ENCODE measurements at places on chromosomes 13 and 19.

GRCh38 chr13:109381546-109382180, 404.7 kb downstream of the IRS2 start:
- no peak for DNase-seq

DNA sequence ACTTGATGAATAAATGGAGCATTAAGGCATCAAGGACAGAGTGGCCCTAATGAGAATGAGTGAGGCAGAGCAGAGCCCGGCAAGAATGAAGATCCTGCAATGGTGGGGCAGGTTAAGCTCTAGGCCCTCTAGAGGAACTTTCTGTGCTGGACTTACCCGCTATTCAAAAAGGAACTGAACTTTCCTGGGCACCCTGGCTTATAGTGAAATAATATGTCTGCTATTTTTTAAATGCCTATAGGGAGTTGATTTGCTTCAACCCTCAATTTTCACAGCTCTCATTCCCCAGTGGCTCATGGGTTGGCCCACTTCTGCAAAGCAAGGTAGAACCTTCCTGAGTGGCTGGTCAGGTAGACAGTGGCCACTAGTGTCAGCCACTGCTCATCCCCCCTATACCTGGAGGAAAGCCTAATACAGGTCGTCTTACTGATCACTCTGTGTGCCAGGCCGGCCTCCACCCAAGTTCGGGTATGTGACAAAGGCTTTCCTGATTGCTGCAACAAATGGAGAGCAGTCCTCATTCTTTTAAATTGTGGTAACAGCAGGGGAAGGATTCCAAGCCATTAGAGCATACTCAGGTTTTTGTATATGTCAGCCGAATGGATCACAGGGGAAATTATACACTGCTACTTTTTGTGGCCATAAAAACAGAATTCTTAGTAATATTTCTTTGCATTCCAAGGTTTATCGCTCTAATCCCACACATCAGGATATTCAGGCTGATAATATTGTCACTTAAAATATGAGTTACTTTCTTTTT, 103.0 kb downstream of the KL start:
- DNase-seq: no peak

- no peak for DNase-seq
Observed at GRCh38 chr13:49635599-49636433, 7.5 kb downstream of the ARL11 start.

DNA sequence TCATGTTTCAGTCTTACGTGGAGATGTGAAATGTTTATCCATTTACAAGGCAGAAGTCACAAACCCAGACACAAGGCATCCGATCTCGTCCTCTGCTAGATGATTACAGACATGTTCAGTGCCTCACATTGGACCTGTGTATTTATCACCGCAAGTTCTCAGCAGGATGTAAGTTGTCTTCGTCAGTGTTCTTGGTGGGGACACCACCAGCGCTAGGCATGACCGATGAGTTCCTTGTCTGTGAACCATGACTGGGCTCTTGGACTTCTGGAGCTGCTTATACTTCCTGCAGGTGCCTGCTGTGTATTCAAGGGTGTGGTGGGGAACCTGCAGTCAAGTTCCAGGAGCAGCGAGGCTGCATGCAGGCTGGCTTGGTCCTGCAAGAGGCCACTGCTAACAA, 105.4 kb downstream of the URI1 start:
- no peak for DNase-seq

- no peak for DNase-seq
Observed at GRCh38 chr19:8373867-8374813, 10.2 kb downstream of the ANGPTL4 start.

DNA sequence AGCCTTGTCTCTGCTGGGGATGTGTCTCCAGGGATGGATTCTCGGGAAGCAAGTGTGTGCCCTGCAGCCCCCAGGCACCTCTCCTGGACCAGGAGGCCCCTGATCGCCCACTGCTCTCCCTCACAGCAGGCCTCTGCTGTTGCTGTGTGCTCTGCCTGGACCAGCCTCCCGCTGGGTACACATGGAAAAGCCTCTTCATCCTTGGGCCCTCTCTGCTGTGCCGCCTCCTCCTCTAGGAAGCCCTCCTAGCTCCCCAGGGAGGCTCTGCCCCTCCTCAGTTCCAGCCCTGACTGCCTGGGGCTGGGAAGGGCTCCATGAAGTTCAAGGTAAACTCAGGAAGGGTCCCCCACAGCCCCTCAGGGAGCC, 12.0 kb downstream of the NDUFA11 start:
- DNase-seq: no peak

DNA sequence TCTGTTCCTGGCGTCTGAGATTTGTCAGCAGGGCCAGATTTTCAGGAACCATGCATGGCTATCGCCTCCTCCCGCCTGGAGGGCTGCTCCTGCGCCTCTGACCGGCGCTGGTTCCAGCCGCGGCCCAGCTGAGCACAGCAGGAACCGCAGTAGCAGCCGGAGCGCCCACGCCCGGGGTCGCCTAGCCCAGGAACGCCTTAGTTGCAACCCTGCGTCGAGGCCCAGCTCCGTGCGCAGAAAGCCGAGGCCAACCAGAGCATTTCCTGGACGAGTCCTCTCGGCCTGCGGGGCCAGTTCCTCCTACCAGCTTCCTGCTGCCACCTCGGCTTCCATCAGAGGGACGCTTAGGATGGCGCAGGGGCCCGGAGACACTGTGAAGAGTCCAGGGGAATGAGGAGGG, 74.9 kb downstream of the ZNF492 start:
- no peak for DNase-seq

- no peak for DNase-seq
Observed at GRCh38 chr19:1296575-1297271, 11.1 kb downstream of the EFNA2 start.

- no peak for DNase-seq
Observed at GRCh38 chr13:21823416-21823815, 152.5 kb downstream of the FGF9 start.

GRCh38 chr13:90839061-90839460, 508.4 kb upstream of the MIR17HG start:
- no peak for DNase-seq

DNA sequence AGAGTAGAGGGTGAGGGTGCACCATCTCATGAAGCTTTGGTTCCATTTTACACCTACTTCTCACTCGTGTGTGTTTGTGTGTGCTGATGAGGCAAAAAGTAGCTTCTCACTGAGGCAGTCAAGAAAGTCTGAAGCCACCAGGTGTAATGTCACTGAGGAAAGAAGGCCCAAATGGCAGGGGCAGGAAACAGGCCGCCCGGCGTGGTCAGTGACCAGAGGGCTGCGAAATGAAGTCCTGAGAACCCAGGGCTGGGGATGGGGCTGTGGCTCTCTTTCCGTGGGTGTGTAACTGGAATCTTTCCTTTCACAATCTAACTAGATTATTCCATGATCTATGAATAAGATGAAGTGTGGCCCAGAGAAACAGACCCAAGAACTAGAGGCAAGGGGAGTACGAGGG, 25.5 kb upstream of the TFDP1 start:
- DNase-seq: no peak

DNA sequence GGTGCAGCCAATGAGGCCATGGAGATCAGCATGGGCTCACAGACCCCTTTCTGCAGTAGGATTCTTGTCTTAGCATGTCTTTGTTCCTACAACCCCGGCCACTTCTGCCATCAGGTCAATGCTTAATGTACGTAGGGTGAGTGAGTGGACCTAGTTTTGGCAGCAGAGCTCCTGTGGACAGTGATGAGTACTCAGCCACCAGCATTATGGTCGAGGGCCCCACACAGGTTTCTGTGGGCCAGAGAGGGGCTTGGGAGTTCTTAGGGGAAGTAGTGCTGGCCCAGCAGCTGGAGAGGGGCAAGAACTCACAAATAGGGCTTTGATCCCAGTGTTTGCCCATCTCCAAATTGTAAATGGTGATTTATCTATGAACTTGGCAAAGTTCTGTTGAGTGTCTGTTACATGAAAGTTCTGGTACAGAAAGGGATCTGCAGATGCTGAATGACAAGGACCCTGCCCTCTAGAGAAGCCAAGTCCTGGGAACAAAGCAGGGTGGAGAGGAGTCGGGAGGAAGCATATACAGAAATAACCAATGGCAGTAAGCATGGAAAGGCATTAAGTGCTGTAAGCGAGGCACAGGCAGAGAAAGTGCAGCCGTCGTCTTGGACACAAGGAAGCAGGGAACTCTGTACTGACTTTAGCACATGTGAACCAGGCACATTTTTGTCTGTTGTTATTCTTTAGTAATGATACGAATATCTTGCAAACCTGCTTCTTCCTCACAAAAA, 185.1 kb downstream of the MTUS2 start:
- no peak for DNase-seq

- peak; percentile 40 for DNase-seq
Observed at GRCh38 chr13:36804588-36804987, 14.4 kb upstream of the RFXAP start.

- DNase-seq: no peak
Observed at GRCh38 chr19:8108560-8109445, 40.6 kb downstream of the FBN3 start.

- DNase-seq: no peak
Observed at GRCh38 chr13:51500687-51501086, 47.9 kb upstream of the INTS6 start.

DNA sequence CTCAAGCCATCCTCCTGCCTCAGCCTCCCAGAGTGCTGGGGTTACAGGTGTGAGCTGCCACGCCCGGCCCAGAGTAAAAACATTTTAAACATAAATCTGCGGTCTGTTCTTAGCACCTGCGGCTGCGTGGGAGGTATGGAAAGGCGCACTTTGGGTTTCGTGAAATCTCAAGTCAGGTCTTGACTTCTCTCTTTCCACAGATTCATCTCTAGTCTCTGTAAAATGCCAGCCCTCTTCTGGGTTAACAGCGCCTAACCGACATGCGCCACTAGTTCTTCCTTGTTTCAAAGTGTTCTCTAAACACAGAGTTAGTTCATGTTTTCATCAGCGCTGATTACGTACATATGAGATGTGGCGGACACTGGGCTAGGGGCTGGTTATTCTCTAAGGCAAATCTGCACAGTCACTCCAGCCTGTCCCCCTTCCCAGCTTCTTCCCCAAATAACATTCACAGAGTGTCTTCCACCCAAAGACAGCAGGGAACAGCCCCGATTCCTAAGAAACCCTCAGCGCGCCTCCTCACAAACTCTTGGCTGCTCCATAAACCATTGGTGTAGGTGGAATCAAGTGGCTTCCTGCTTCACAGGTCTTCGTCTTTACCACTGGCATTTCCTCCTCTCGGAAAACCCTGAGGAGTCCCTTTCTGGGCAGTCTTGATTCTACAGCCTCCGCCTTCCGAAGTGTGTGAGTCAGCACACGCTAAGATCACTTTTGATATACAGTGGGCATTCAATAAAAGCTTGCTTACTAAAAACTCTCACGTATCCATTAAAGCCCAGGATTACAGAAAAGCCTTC, 1.4 kb downstream of the PARP4 start:
- DNase-seq: no peak

DNA sequence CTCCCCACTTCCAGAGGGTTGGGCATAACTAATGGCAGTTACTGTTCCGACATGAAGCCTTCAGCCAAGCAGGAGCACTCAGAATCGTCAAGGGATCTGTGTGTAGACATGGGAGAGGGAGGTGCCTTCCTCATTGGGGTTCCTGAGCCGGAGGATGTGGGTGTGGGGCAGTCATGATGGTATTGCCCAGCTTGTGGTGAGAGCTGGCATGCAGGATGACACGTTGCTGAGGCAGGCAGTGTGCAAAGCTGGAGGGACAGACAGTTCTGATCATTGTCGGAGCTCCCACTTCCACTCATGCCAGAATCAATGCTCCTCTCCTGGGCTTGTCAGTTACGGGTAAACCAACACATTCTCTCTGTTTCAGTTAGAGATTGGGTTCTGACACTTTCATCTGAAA, 83.9 kb upstream of the TSC22D1 start:
- no peak for DNase-seq

GRCh38 chr19:39843919-39844793, 2.0 kb downstream of the FBL start:
- peak; percentile 11 for DNase-seq

GRCh38 chr13:113359571-113359970, 4.4 kb downstream of the GRTP1 start:
- DNase-seq: no peak

- no peak for DNase-seq
Observed at GRCh38 chr13:96068729-96069128, 15.5 kb upstream of the UGGT2 start.

Measured in COR-L47 (cell line).